ENCODE measurements at places on chromosomes 5 and 9.

DNA sequence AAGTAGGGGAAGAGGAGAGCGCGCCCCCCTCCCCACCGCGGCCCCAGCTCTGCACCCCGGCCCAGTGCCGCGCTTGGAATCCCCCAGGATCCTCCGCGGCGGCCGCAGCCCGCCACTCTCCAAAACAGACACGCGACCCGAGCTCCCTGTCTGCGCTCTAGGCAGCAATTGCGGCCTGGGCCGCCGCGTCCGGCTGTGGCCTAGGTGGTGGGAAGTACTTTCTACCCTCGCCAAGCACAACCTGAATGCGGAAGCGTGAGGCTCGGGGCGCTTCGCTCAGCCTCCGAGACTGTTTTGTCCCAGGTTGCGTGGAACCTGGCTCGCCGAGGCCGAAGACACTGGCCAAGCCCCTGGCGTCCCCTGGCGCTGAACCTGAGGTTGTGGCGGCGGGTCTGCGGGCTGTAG is 3.3 kb upstream of the FOXB2 start:
- ATAC-seq = no peak

DNA sequence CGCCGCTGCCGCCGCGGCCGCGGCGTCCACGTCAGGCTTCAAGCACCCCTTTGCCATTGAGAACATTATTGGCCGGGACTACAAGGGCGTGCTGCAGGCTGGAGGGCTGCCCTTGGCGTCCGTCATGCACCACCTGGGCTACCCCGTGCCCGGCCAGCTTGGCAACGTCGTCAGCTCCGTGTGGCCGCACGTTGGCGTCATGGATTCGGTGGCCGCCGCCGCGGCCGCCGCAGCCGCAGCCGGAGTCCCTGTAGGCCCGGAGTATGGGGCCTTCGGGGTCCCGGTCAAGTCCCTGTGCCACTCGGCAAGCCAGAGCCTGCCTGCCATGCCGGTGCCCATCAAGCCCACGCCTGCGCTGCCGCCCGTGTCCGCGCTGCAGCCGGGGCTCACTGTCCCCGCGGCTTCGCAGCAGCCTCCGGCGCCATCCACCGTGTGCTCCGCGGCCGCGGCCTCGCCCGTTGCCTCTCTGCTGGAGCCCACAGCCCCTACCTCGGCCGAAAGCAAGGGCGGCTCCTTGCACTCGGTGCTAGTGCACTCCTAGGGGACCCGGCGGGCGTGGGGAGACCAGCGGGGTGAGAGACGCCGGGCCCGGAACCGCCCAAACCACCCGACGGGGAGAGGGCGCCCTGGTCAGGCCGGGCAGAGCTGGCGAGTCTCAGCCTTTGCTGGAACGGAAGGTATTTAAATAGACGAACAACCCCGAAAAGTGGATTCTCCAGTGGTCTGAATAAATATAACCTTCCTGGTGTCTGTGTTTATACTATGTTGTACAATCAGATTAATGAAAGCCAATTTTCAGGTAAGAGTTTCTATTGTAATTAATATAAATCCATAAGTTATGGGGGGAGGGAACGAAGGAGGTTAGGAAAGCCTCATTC is 1.2 kb downstream of the FOXB2 start:
- ATAC-seq = no peak

- ATAC-seq = no peak
Measured at GRCh38 chr5:60161340-60161934, 267.9 kb upstream of the PDE4D start.

- ATAC-seq = no peak
Measured at GRCh38 chr5:15346738-15347137, 153.2 kb upstream of the FBXL7 start.

GRCh38 chr5:50711280-50711679 is 44.8 kb downstream of the PARP8 start:
- ATAC-seq = peak; percentile 94

DNA sequence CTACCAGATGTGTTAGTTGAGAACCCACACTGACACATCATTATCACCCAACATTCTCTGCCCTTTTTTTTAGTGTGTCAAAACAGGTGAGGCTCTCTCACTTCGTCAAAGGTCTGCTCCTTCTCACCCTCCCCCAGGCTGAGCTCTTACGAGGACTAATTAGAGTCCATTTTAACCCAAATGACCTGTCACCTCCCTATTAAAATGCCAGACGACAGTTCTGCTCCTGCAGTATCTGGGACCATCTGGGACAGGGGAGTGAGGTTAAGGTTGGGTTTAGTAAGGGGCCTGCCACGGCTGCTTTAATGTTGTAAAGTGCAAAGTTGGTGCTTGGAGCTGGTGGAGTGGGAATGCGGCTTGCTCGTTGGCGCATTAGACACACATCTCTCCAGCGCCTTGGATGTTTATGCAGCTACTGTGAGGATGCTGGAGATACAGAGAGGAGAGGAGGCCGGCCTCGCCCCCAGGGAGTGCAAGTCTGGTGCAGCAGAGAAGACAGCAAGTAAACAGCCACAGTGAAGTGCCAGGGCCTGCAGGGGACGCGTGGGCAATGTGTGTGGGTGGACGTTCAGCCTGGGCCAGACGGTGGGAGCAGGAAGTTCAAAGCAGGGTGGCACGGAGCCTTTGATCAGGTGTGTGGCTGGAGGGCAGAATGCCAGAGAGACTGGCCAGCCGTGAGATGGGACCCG is 96.2 kb downstream of the C9orf50 start:
- no peak for ATAC-seq

- no peak for ATAC-seq
Measured at GRCh38 chr9:110240198-110240597, 16.1 kb downstream of the TXN start.

GRCh38 chr5:55481293-55481855 is 53.4 kb downstream of the PLPP1 start:
- no peak for ATAC-seq

GRCh38 chr5:126744836-126745235 is 32.1 kb upstream of the LMNB1 start:
- ATAC-seq = no peak

GRCh38 chr5:109318455-109319108 is 91.2 kb downstream of the PJA2 start:
- no peak for ATAC-seq

GRCh38 chr5:82365744-82366228 is 87.6 kb upstream of the RPS23 start:
- peak; percentile 78 for ATAC-seq

DNA sequence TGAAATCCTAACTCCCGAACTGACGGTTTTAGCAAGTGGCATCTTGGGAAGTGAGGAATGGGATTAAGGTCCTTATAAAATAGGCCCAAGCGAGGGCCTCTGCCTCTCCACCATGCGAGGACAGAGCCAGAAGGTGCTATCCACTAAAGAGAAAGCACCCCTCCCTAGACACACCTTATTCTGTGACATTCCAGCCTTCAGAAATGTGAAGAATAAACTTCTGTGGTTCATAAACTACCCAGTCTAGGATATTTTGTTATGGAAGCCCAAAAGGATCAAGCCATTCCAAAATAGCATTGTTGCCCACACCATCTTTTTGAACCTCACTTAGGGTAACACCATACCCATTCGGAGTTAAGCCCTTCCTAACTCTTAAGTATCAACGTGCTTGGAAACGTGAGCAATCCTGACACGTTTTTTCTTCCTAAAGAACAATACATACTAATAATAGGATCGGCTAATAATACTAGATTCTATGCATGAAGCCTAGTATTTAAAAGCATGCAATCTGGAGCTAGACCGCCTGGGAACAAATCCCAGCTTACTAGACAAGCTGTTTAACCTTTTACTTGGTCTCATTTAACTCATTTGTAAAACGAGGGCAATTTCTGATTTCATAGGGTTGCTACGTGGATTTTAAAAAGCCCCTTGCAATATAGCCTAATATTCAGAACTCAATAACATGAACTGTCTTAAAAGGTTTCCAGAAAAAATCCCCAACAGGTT is 1.1 kb upstream of the SMC2 start:
- no peak for ATAC-seq

DNA sequence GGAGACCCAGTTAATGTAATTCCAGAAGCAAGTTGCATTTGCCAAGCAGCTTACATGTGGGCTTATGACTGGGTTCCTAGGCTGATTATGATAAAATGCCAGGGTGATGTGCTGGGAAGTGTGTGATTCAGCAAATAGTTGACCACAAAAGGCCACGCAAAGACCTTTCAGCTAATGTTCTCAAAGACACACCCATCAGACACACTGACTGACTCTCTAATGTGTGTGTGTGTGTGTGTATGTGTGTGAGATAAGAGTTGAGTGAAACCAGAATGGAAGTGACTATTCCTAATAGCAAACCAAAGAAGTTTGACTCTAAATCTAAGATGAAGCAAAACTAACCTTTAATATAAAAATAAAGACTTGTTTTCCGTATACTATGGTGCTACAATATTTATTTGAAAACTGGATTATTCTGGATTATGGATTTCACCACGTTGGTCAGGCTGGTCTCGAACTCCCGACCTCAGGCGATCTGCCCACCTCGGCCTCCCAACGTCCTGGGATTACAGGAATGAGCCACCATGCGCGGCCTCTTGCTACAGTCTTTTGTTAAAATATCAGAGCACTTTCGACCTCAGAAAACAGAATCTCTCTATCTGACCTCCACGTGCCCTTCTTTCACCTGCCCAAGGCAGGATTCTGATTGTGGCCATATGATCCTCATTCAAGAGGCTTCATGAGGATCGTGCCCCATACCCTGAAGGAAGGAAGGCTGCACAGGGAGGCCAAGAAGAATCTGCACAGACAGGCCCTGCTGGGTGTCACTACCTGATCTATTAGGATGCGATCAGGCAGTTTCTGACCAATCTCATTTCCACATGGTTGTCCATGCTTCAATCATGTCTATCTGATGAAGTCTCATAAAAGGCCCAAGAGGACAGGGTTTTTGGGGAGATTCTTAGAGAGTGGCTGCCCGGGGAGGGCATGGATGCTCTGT is 75.6 kb downstream of the USP20 start:
- peak; percentile 71 for ATAC-seq

DNA sequence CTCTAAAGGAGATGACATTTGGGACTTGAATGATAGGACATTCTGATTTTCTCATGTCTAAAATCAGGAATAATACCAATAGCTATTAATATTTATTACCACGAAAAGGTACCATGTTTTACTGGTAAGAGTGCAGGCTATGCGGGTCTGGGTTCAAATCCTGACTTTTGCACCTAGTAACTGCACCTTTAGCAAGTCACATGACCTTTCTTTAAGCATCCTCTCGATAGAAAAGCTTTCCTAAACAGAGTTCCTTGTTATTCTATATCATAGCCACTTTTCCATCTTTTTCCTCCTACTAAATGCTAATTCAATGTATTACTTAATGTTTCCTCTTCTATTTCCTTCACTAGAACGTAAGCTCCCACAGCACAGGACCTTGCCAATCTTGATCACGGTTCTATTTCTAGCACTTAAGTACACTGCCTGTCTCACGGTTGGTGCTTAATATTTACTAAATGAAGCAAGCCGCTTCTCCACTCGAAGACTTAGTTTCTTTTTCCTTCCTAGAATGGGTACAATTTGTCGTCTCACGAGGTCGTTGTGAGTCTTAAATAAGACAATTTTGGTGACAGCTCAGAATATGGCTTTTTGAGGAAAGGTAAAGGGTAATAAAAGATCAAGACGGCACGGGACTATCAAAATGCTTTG is 816 bp downstream of the RBM18 start:
- no peak for ATAC-seq

DNA sequence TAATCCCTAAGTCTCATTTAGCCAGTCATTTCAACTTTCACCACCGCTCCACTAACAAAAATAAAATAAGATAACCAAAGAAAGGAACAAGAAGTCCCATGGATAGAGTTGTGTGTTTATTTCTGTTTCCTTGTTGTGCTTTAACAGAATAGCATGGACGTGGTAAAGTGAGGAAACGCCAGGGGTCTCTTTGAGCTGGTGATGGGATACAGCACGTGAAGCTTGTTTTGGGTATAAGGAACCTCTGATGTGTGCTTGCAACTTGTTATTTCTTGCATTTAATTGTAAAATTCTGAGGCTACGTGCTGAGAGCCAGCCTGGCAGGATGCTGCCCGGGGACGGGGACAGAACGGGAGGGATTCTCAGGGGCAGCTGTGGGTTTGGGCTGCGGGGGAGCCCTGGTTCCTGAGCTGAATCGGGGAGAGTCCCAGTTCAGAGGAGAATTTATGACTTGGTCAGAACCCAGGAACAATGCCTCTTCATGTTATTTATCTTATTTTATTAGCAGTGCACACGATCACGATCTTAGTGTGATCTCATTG is 63.4 kb downstream of the ANKRD33B start:
- ATAC-seq = no peak

- no peak for ATAC-seq
Measured at GRCh38 chr9:108245331-108245730, 610.5 kb downstream of the ACTL7B start.

Data from activated CD4-positive, CD25-positive, alpha-beta regulatory T cell treated with anti-CD3 and anti-CD28 coated beads, Interleukin-2, amount 50 U/mL, for 24 hours (primary cell).